ENCODE measurements at places on chromosomes 7 and 10. TPM values are rescaled to one million over a fixed set of nuclear protein-coding genes. Genes with fewer than 3 reads are reported as not detected.

Gene CYP3A4
- not detected for total RNA-seq

Gene CDHR1
- total RNA-seq = 0.31 TPM

Gene GFRA1
- not detected for total RNA-seq

Gene FAM25C
- total RNA-seq = not detected

Gene NEUROD6
- total RNA-seq = not detected

Gene ITGA8
- total RNA-seq = not detected

Gene EBLN1
- total RNA-seq = not detected

Gene ANKRD1
- not detected for total RNA-seq

Gene HMX2
- not detected for total RNA-seq

Gene SEMA3D
- 0.21 TPM for total RNA-seq

Gene HHEX
- total RNA-seq = 30.3 TPM

Gene MYH16
- total RNA-seq = not detected

Gene RNLS
- 2.4 TPM for total RNA-seq

Gene ZEB1
- 172 TPM for total RNA-seq

Gene SLC26A4
- total RNA-seq = not detected

Gene PPP1R17
- not detected for total RNA-seq

Gene COBL
- total RNA-seq = 0.10 TPM

Gene PYROXD2
- total RNA-seq = 2.2 TPM

Gene SEMA3C
- total RNA-seq = 9.7 TPM

Gene AKR1E2
- 19.3 TPM for total RNA-seq

Gene CRYGN
- not detected for total RNA-seq

Gene LRRN3
- 3.8 TPM for total RNA-seq

Gene HABP2
- not detected for total RNA-seq

Gene CPXM2
- not detected for total RNA-seq

Gene HOXA6
- total RNA-seq = not detected

Gene XRCC2
- total RNA-seq = 0.42 TPM

Gene PEX1
- total RNA-seq = 31.6 TPM

All from mononuclear cell (primary cell).